HEK293T (cell line): ENCODE measurements at places on chromosomes 7 and 10.

GRCh38 chr7:14748461-14748860 is 154.1 kb downstream of the DGKB start:
- DNase-seq: no peak

GRCh38 chr10:62165803-62166202 is 102.8 kb downstream of the RTKN2 start:
- DNase-seq: no peak

DNA sequence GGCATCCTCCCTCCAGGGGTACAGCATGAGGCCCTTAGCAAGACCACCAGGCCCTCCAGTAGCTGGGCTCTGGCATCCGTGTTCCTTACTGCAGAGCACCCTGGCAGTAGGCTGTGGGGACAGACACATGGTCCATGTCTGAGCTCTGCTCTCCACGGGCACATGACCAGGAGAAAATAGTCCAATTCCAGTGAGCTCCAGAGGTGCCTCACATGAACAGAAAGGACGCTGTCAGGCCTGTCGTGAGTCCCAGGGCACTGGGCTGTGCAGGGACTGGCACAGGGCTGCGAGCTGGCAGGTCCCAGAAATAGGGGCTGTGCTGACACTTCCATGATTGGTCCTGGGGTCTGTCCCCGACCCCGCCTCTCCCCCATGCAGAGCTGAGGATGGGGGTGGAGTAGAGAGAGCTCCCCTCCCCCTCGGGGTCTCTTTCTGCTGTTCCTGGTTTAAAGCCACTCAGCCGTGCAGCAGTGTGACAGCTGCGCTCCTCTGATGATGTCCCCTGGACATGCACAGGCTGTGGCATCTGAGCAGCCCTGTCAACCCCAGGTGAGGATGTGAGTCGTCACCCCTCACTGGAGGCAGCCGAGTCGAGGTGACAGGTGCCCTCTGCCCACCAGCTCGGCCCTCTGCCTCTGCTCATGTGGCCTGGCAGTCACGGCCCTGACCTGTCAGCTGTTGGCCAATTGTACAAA is 25.2 kb upstream of the ZNF488 start:
- no peak for DNase-seq

DNA sequence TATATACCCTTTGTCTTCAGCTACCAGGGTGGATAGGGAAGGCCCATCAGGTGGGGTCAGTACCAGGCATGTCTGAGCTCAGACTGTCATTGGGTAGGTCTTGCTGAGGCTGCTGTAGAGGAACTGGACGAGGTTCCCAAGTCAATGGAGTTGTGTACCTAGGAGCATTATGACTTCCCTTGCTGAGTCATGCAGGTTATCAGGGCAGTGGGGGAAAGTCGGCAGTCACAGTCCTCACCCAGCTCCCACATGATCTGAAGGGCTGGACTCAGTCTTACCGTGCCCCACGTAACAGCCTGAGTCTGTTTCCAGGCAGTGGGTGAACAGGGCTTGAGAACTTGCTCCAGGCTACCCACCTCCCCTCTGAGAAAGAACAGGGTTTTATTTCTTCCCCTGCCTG is 260.8 kb upstream of the COBL start:
- no peak for DNase-seq

DNA sequence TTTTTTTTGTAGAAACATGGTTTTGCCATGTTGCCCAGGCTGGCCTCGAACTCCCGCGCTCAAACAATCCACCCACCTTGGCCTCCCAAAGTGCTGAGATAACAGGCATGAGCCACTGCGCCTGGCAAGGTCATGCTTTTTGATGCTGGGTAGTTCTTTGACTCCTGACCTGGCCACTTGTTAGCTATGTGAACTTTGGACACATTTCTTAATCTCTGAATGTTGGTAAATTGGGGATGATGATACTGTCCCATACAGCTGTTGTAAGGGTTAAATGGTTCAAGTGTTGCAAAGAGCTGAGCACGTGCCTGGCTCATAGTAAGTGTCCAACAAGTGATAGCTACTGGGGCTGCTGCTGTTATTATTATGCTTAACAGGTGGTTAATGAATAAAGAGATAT is 2.3 kb downstream of the ZNHIT1 start:
- DNase-seq: no peak
